ENCODE measurements at places on chromosomes 2 and 18.

- DNase-seq: no peak
Observed at GRCh38 chr2:108228006-108228405, 11.8 kb upstream of the SULT1C3 start.

- no peak for DNase-seq
Observed at GRCh38 chr2:46814160-46814961, 101.2 kb downstream of the MCFD2 start.

- DNase-seq: no peak
Observed at GRCh38 chr2:101440127-101440738, 34.7 kb downstream of the RFX8 start.

- no peak for DNase-seq
Observed at GRCh38 chr2:222336442-222336841, 37.6 kb upstream of the PAX3 start.

- no peak for DNase-seq
Observed at GRCh38 chr2:24712296-24712695, 80.9 kb downstream of the PTRHD1 start.

DNA sequence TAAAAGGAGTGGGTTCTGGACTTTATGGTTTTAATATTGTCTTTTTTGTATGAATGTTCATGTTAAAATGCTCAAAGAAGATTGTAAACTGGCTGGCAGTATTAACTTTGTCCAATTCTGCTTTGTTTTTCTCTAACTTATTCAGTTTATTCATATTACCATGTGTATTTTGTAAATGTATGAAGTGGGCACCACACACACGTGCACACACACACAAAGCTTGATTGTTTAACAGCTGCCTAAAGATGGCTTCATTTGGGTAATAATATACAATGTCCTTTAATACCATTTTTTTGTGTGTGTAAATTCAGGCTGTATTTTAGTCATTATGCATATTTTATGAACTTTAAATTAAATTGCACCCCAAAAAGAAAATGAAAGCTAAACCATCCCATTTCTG, 11.4 kb upstream of the APCDD1 start:
- no peak for DNase-seq

- no peak for DNase-seq
Observed at GRCh38 chr18:68533641-68534040, 181.3 kb downstream of the TMX3 start.

DNA sequence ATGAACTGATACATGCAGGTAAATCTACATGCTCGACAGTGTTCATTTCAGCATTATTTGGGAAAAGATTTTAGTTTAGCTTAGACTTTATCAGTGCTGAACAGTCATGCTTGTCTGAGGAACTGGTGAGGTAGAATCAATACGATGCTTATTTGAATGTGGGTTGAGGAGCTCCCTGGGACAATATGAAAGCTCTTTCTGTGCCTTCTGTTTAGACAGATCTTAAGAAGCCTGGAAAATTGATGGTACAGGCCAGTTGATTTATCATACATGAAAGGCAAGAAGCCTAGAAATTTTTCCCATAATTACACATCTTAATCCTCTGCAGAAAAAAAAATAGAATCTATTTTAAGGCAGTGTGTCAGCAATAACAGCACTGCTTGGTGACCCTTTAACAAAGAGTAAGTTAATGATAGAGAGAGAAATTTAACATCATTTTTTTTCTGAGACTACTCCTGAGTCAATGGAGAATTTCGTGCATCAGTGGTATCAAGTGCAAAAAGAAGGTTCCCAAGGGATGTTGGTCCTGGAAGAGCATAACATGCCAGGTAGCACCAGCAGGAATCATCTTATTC, 252.2 kb upstream of the CDH20 start:
- no peak for DNase-seq

DNA sequence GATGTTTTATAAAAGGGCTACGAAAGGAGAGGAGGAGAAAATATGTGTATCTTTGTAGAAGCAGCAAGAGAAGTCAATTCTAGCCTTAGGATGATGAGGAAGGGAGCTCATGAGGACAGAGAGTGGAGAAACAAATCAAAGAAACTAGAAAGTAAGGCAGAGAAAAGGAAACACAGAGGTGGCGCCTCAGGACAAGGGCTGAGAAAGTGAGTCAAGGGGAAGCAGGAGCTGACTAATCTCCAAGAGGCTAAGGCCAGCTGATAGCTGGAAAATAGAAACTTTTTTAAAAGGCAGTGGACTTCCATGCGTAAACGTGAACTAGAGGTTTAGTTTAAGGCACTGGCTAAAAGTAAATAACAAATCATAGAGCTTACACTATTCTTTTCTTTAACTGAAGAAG, 173.3 kb downstream of the ANKRD44 start:
- no peak for DNase-seq

DNA sequence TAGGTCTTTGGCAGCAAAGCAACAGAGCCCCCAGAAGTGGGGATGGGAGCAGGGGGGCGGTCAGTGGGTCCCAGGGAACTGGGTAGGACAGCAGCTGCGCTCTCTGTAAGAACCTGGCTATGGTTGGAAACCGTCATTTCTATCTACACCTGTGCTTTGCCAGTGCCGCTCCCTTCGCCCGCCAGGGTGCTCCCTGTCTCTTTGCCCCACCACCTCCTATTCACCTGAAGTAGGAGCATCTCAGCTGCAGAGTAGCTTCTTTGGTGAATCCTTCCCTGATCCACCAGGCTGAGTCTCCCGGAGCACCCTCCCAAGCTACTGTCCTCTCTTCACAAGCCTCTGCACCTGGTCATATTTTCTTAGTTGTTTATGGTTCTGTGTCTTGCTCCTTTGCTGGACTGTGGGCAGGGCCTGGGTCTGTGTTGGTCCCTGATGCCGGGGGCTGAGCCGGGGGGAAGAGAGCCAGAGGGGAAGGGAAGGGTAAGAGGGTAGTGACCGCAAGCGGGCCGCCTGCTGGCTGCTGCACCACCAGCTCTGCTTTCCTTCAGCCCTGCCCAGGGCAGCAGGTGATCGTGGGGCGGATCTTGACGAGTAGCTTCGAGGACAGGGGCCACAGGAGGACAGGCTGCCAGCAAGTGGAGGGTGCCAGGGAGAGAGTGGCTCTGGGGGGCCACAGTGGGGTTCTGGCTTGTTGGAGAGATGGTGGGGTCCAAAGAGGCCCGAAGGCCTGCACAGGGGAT, 45.2 kb downstream of the INPP5D start:
- no peak for DNase-seq

DNA sequence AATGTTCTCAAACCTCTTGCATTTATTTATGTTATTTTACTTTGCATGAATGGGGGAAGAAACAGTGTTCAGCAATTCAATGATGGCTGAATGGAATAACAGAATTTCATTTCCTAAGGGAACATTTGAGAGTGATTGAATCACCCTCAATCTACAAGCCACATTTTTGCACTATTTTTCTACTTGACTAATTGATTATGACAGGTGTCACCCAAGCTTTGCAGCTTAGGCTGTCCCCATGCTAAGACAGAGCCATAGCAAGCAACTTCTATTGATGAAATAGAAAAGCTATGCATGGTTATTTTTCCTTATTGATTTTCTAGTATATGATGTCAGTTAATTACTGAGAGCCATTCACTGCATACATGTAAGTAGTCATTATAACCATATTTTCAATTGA, 795.7 kb downstream of the DCC start:
- no peak for DNase-seq

DNA sequence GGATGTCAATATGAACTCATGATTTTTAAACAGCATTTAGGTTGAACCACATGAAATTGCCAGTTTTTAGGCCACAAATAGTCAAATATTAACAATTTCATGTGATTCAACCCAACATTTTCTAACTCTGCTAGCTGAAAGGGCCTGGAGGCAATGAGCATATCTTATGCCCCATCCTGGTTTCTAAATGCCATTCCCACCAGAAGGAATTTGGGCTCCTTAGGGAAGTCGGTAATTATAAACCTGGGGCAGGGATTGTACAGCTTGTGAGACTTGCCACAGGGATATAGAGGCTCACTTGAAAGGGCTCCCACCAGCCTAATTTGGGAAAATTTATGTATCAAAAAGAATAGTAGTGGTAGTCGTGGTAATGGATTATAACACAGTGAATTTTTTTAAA, 178.4 kb upstream of the ALPP start:
- no peak for DNase-seq

DNA sequence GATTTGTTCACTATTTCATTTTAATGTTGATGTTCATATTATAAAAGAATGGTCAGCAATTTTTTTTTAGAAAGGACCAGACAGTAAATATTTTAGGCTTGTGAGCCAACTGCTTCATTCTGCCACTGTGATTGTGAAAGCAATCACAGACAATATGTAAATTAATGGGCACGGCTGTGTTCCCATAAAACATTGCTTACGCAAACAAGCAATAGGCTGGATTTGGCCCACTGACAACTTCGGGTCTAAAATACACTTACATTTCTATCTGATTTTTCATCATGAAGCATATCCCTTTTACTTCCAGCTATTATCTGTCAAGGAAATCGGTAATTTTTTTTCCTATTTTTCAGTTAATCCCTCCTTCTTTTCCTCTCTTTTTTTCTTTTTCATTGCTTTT, 182.2 kb upstream of the CDH2 start:
- DNase-seq: no peak

- no peak for DNase-seq
Observed at GRCh38 chr2:168912901-168913369, 11.8 kb downstream of the G6PC2 start.

DNA sequence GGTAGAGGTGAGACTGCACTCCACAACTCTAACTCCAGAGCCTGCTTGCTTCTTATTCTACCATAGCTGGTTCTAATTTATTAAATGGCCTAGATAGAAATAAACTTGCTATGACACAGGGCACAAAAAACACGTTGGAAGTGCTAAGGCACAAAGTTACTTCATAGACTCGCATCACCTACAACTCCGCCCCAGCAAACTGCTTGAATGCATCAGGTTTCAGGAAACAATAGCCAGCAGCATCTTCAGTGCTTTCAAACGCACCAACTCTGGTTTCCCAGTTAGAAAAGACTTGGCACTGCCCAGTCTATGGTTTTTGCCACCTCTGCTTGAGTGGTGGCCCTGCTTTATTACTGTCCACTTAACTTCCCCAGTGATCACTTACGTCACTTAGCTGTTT, 142.6 kb downstream of the RIF1 start:
- no peak for DNase-seq

DNA sequence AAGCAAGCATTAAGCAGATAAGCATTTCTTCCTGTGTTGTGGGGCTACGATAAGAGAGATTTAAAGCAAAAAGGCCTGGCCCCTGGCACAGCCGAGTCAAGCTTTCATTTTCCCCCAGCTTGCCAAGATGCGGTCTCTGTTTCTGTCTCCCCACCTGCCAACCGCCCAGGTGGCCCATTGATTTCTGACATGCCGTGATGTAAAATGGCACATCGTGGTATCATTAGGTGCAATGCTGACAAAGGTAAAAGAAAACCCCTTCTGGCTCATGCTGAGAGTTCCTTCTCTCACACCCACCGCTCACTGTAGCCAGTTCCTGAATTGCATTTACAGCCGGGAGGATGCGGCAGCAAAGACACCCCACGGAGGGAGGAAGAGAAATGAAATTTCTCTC, 62.8 kb downstream of the BOD1L2 start:
- no peak for DNase-seq

DNA sequence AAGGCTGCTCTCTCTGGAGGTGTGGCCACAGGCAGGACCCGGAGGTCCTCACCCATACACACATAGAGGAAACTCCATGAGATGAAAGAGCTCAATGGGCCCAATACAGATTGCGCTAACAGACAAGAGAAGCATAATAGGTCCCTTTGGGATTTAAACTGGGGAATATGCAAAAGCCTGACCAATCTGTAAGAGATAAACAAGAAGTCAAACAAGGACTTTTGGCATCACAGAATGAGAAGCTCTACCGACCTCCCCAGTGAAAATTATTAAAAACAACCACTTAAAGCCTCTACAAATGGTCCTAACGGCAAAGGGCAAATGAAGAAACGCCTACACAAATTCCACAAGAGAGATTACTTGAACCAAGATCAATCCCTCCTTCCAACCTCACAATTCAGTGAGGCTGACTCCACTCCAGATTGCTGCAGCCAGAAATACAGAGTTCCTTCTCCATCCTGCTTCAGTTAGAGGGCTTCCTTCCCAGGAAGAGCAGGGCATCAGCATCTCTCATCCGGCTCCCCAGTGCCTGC, 10.8 kb downstream of the IWS1 start:
- DNase-seq: no peak

- no peak for DNase-seq
Observed at GRCh38 chr18:13804305-13804704, 19.6 kb upstream of the MC5R start.

- DNase-seq: no peak
Observed at GRCh38 chr2:16324544-16324937, 341.1 kb downstream of the CYRIA start.

GRCh38 chr2:9189901-9190300, 16.7 kb upstream of the ASAP2 start:
- no peak for DNase-seq

DNA sequence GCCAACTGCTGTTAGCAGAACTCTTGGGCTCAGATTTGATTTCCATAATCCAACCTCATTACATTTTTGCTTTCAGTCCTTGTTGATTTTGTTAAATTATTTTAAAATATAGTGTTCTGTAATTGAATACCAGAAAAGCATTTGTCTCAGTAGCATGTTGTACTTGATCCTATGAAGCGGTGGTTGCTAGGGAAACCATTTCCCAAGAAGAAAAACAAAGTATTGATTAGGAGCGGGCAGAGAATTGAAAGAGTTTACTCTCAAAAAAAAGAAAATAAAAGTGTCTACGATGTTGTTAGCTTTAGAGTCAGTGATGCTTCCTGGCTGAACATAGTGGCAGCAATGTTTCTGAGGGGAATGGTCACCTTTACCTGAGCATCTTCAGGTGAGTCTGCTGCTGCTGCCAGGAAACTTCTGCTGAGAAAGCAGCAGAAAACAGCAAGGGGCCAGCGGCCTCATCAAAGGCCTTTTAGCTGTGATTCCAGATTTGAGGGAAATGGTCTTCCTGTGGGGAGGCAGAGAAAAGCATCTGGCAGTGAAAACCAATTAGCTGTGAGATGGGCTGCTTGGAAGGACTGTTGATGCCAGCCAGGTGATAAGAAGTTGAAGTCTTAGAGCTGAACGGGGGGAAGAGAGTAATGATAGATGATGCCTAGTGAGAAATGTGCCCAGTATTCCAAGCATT, 37.1 kb downstream of the CRIM1 start:
- no peak for DNase-seq

GRCh38 chr2:64400105-64400728, 53.7 kb upstream of the LGALSL start:
- no peak for DNase-seq

GRCh38 chr2:146147448-146148012, 1627.6 kb upstream of the ZEB2 start:
- no peak for DNase-seq
